ENCODE measurements at places on chromosomes 13 and 19.

DNA sequence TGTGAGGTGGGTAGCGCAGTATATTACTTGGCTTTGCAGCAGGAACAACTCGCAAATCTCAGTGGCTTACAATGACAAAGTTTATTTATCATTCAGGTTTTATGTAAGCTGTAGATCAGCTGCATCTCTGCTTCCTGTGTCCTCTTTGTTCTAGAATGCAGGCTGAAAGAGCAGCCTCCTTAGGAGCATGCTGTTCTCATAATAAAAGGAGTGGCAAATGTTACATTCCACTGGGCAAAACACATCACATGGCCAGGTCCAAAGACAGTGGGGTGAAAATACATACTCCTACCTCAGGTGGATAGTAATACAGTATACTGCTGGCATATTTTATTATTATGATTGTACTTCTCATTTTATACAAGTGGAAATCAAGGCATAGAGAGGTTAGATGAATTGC, 1.2 kb upstream of the CSNK1A1L start:
- no peak for DNase-seq

GRCh38 chr13:113633485-113633873, 24.5 kb downstream of the ATP4B start:
- DNase-seq, result no peak

DNA sequence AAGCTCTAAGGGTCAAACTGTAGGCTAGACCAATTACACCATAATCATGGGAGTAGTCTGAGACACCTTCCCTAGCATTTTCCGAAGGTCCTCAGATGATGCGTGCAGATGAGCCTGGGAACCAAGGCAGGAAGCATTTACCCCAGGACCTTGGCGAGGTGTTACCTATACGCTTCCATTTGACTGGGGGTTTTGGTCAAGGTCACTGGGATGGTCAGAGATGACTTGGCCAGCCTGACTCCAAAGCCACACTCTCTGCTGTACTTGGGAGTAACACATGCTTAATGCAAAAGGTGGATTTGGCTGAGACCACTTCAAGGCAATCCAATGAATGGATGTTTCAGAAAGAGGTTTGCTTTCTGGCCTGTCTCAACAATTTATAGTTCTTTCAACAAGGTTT, 98.9 kb upstream of the IRS2 start:
- DNase-seq, result no peak

DNA sequence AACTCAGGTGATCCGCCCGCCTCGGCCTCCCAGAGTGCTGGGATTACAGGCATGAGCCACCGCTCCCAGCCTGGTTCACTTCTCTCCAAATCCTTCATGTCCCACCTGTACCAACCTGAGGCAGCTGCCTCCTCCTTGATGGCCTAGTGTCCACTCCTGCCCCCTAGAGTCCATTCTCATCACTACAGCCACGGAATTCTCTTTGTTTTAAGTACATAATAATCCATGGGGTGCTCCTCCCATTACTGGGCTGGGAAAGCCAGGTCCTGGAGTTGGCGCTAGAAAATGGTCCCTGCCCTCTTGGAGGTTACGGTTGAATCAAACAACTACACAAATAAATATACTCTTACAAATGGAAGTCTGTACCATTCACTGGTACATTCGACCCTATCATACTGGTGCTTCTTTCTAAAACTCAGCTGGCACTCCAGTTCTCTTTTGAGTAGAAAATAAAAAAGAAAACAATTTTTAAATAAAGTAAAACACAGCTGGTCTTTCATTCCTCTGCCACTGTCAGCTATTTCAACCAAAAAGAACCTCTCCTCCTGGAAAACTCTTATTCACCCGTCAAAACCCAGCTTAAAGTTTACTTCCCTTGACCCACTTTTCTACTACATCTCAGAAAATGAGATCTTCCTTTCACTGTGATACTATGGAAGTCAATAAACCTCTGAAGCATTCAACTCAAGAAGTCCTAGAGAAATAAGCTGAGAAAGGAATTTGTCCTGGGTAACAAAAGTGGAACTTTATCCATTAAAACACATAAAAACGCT, 22.4 kb upstream of the ARHGEF18 start:
- peak; percentile 79 for DNase-seq

GRCh38 chr13:95301183-95301967, at the start of gene ABCC4:
Gene ABCC4 (minus strand): TSS chr13:95301451. CDS start chr13:95301314, 137 bp downstream.
- peak; percentile 75 for DNase-seq

DNA sequence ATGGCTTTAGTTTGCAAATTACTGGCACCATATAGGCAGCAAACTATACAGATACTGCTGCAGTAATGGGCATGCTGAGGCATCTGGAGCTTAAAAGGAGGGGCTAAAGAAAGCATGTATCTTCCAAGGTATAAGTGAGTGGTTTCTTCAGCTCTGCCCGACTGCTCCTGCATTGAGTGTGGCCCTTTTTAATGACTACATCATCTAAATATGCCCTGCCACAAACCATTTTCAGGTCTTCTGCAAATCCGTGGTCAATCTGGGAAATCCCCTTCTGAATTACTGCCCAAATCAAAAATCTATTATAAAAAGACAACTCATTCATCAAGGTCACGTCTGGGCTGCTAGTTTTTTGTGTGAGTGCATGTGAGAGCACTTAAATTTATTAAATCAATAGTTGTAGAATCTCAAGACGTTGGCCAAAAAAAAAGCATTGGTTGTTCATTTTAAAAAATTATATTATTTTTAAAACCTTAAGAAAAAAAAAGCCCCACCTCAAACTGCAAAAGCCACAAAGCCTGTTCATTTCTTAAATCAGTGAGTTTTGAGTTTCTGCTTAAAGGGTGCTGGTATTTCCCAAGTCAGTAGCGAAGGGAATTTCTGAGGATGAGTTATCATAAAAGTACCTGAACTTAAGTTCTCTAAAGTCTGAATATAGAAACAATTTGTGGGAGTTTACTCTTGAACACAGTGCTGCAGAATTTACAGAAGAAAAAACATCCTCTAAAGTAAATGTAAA, 16.3 kb downstream of the LCP1 start:
- peak; percentile 22 for DNase-seq

- DNase-seq, result no peak
Observed at GRCh38 chr19:58037927-58038687, 4.3 kb downstream of the ZSCAN1 start.

DNA sequence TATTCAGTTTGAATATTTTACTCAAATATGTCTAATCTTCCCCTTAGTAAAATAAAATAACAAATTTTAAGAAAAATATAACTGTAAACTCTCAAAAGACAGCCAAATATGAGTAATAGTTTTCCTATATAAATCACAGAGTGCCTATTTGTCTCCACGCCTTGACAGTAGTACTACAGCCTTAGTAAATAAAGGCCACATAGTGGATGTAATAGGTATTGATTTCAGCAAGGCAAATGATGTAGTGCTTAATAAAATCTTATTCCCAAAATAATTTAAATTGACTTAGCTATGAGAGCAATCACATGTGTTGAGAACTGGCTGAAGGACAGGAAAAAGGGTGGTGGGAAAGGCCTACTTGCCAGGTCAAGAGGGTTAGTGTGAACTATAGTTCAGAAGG, 747.2 kb downstream of the OLFM4 start:
- peak; percentile 6 for DNase-seq

GRCh38 chr13:45521297-45521696, 56.6 kb downstream of the COG3 start:
- peak; percentile 79 for DNase-seq

DNA sequence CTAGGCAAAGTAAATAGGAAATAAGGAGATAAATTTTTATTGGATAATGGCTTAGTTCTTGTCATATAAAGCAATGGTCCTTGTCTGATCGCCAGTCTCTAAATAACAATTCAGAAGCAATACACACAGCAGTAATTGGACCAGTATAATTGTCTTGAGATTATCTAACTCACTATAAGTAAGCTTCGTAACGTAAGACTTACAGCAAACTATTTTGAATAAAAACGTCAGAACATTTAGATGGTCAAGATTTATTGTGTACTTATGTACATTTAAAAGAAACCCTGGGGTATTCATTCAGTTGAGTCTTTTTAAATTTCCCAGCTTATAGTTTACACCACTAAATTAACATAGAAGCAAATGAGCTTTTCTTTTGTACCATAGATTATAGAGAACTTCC, 20.2 kb upstream of the TRPC4 start:
- no peak for DNase-seq

GRCh38 chr19:16336571-16336970, 11.9 kb downstream of the KLF2 start:
- no peak for DNase-seq

GRCh38 chr19:40155749-40156265, 35.4 kb upstream of the MAP3K10 start:
- peak; percentile 32 for DNase-seq

- DNase-seq, result no peak
Observed at GRCh38 chr13:52975161-52975560, 53.5 kb upstream of the OLFM4 start.

- peak; percentile 18 for DNase-seq
Observed at GRCh38 chr13:76991432-76991795, 467 bp upstream of the CLN5 start.

GRCh38 chr19:47878906-47879305, 7.2 kb downstream of the SULT2A1 start:
- no peak for DNase-seq
